ENCODE measurements at places on chromosomes 6 and 20.

DNA sequence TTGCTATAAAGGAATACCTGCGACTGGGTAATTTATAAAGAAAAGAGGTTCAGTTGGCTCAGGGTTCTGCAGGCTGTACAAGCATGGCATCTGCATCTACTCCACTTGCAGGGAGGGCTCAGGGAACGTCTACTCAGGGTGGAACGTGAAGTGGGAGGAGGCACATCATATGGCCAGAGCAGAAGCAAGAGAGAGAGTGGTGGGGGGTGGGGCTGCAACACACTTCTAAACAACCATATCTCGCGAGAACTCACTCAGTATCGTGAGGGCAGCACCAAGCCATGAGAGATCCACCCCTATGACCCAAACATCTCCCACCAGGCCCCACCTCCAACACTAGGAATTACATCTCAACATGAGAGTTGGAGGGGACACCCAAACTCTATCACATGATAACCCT lies 109.8 kb upstream of the SCAF8 start:
- DNase-seq: no peak

- no peak for DNase-seq
Measured at GRCh38 chr20:43936805-43937204, 22.2 kb downstream of the TOX2 start.

DNA sequence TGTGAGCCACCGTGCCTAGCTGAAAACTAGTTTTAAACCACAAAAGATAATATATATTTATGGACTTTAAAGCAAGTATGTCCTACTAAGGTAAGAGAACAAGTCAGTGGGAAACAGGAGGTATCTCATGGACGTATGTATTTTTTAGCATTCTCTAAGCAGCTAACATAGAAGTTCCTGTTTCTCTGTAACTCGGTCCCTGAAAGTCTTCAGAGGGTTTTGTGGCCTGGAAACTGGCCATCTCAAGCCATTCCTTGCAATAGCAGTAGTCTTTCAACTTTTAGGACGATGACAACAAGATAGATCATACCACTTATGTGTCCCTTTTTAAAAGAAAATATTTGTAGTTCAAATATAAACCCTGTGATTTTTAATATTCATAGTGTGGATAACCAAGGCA lies 95.6 kb upstream of the RALGAPA2 start:
- DNase-seq: no peak

- DNase-seq: no peak
Measured at GRCh38 chr6:4093288-4093687, 14.4 kb upstream of the FAM217A start.
